NCI-H1694 treated with DMSO at 0.1 percent for 48 hours (cell line): ENCODE measurements at places on chromosomes 11 and 22.

DNA sequence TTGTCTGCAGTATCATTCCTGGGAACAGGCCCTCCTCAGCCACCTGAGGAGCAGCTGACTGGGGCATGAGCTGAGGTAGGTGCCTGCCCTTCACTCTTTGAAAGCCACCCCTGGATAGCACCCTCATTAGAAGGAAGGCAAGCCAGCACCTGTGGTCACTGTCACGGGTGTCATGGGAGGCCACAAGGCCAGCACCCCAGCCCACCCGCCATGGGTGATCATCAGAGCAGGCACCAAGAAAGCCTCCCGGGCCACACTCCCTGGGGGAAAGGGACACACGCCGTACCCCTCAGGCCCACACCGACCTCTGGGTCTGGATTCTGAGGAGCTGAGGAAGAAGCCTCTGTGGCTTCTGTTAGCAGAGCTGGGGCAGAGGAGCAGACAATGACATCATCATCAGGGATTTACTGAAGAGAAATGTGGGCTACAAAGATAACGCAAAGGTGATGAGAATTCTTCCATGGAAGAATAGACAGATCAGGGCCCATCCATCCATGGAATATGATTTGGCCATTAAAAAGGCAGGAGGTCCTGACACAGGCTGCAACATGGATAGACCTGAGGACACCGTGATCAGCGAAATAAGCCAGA is 16.7 kb upstream of the NAP1L4 start:
- no peak for DNase-seq

DNA sequence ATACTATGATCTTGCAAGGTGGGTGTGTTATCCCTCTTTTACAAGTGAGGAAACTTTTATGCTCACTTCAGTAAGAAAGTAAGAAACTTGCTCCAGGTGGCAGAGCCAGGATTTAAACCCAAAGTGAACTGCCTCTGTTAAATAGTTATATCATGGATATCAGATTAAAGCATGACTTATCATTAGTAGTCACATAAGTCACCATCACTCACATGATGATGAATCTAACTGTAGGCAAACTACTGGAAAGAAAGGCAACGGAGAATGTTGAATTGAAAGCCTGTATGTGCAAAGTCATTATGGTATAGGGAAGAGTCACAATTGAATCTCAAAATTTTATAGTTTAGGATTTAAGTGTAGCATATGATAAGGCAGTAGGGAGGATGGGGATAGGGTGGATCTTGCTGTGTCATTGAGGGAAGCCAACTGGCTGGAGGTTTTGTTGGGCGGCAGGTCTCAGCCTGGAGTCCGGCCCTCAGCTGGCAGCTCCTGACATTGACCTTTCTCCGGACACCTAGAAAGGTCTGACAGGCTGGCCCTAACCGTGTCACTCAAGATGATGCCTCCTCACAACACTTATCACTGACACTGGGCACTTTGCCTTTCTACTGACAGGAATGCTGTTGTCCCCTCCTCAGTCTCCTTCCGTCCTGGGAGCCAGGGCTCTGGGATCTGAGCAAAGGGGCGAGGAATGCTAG is 98.3 kb downstream of the EMSY start:
- no peak for DNase-seq

DNA sequence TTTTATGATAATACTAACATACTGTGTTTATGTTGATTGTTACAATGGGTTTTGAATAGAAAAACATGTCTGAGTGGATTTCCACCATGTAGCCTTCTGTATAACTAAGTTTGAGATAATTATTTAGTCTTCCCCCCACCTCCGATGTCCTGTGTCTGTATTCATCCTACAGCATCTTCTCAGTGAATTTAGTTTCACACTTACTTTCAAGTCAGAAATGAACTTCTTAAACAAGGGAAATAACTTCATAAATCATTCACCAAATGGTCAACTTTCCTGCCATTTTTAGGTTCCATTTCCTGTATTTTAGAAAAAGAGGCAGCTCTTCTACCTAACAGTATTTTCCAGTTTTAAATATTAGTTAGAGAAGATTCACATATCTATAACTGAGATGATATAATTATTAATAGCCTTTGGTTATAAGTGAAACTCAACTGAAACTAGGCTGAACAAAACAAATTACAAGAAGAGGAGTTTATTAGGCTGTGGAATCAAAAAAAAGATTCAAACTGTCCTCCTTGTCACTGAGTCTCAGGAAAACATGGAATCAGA is 3.5 kb downstream of the OR51B5 start:
- DNase-seq: no peak

- DNase-seq: no peak
Observed at GRCh38 chr11:69008737-69009440, 4.2 kb downstream of the MRGPRF start.

DNA sequence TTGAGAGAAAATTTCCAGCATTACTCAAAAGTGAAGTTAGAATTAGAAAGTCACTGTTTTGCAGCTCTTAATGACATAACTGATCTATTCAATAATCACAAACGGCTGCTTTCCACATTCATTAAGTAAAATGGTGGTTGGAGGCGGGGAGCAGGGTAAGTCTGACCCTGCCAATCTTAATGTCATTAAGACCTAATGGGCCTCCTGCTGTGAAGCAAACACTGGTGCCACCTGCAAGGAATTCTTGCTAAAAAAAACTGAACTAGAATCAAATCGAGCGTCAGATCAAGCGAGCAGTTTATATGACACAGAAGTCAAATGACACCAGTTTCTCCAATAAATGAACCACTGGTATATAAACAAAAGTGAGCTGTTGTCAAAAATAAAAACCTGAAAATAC is 351.5 kb downstream of the BRD1 start:
- DNase-seq: no peak

DNA sequence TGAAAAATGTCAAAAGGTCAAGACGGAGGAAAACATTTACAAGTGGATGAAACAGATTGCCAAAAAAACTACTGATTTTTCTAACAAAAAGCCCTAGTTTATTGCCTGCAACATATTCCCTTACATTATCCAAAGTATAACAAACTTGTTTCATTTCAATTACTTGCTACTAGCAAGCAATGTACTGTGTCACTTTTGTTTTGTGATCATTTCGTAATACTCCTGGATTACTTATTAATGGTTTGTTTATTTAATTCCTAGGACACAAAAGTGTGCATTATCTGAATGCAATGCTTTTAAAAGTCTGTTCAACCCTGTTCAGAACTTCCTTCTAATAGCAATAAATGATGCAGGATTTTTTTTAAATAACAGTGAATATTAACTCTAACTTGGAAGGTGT is 50.9 kb downstream of the CCDC34 start:
- no peak for DNase-seq

GRCh38 chr11:113894421-113894996 is 10.1 kb upstream of the HTR3B start:
- DNase-seq: no peak

DNA sequence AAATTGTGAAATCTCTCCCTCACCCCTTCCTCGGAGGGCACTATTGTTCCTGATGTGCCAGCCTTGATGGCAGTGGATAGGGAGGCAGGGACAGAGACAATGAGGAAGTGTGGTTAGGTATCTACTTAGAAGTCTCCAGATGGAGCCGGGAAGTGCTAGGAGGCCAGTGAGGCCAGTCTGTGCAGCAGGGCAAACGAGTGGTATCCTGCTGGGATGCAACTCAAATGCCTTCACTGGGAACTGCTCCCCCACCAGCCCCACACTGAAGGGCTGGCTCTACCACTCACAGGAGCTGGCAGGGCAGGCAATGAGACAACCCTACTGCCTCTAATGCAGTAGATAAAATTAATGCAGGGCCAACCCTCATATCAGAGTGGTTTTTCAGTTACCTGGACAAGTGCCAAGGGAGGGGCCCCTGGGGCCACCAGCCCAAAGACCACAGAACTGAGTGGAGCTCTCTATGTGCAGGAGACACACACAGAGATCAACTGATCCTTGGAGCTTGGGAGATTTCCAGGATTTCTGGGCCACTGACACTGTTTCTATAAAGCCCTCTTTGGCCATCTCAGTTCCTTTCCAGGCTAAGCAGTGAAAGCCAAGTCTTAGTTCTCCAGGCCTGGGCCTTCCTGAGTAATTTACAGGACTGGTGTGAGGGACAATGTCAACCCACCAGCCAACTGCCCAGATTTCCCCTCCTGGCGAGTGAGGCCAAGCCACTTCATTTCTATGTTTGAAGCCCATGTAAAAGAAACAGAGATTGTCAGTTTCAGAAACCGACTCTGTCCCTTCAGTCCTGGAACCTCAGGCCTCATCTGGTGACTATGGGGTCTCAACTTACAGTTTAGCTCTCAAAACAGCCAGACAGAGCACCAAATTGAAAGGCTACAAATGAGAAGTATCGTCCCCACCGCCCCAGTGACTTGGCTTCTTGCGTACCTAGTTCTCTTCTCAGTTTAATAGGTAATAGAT is 4.1 kb downstream of the MIF start:
- DNase-seq: no peak

DNA sequence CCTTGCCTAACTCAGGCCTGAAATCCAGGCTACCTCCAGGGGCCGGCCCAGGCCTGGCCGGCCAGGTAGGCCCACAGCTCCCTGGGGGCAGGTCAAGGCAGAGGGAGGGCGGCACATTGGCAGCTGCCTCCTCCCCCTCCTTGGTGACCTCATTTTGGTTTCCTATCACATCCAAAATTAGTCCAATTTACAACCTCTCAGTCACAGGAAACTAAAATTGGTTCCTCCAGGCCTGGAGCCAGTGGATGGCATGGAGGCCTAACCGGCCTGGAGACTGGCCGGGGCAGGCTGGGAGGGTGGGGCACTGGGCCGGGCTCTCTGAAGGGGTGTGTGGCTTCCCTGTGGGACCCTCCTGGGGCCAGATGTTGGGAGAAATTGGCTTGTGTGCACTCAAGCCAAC is 35.9 kb downstream of the LRRC10B start:
- DNase-seq: no peak

- DNase-seq: no peak
Observed at GRCh38 chr11:25094085-25094802, 597.4 kb downstream of the LUZP2 start.

DNA sequence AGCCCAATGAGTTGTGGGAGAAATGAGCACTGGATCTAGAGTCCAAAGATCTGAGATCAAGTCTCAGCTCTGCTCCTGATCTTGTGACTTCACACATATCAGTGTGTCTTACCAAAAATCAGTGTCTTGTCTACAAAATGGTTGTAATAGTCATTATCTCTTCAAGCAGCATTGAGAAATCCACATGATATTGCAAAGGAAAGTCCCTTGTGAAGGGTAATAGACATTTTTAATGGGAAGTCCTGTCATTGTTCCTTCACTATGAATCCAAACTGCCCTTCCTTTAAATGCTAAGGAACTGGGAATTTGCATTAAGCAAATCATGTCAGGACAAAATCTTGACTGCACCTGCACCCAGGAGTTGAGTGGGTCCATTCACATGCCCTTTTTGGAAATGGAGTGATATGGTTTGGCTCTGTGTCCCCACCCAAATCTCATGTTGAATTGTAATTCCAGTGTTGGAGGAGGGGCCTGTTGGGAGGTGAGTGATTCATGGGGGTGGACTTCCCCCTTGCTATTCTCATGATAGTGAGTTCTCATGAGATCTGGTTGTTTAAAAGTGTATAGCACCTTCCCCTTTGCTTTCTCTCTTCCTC is 51.1 kb downstream of the COMMD9 start:
- DNase-seq: no peak

DNA sequence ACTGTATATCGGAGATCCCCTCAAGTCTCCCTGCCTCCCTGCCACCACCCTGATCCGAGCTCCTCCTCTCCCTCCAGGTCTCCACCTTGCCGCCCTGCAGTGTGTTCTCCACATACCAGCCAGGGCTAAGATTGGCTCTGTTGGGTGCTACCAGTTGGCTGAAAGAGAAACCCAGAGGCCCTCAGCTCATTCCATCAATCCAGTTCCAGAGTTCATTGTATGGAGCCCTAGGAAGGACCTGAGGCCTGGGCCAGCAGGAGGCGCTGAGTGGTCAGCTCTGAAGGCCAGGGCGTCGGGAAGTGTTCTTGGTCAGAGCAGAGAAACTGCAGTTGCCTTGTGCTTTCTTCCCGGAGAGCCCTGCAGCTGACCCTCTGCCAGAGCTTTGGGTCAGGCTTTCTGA is 2.2 kb upstream of the TOP3B start:
- no peak for DNase-seq

GRCh38 chr22:39215426-39216142 is 29.2 kb downstream of the PDGFB start:
- DNase-seq: no peak

DNA sequence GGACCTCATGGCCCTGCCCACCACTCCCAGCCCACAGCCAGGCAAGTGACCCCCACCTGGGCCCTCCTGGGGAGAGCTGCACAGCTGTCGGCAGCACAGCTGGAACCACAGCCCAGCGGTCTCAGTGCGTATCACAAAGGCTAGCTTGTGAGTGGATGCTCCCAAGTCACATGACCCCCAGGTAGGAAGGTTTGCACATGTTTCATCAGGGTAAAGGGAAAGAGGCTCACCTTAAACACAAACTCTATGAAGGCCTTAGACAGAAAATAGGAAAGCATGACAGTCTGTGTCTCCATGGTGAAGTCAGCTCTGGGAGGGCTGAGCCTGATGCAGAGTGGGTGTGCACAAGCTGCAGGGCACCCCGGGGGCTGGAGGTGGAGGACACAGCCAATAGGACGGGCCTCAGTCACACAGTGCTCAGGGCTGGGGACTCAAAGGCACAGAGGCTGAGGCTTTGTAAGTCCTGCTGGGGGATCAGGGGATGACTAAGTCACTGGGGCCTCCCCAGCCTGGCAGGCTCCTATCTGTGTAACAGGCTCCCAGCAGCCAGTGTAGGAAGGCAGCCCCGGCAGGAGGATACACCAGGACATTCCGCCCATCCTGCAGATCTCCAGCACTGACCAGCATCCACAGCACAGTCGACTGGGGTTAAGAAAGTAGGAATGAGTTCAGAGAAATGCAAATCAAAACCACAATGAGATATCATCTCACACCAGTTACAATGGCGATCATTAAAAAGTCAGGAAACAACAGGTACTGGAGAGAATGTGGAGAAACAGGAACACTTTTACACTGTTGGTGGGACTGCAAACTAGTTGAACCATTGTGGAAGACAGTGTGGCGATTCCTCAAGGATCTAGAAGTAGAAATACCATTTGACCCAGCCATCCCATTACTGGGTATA is 22.0 kb downstream of the CELSR1 start:
- DNase-seq: no peak

- DNase-seq: no peak
Observed at GRCh38 chr11:112627588-112628045, 333.6 kb upstream of the NCAM1 start.

DNA sequence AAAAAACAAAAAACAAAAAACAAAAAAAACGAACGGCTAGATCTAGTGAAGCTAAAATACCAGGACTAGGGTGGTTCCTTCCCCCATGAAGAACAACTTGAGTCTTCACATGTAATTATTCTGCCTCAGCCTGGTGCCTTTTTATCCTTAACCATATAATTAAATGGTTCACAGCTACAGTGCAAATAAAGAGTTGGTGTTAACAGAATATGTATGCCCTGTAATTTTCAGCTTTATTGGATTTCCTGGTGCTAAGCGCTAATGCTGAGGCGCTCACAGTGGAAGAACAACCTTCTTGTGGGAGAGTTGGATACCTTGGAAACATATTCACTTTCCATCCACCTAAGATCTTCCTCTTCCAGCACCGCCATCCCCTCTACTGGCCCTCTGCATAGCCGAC is 158.5 kb upstream of the SORL1-AS1 start:
- DNase-seq: no peak
